T-helper 17 cell (primary cell): ENCODE measurements at places on chromosomes 7 and 10.

- DNase-seq: no peak
- H3K36me3 ChIP-seq: no peaks in the 10 kb centered on the region
- H3K4me3 ChIP-seq: no peak overlapping the region
Observed at GRCh38 chr10:123787566-123787965, 104.0 kb downstream of the CPXM2 start.

- no peak for DNase-seq
- no peak overlapping the region for H3K4me3 ChIP-seq
- peaks cover 23% of the 10 kb centered on the region for H3K4me1 ChIP-seq
- H3K27me3 ChIP-seq: no peaks in the 10 kb centered on the region
- no peak overlapping the region for H3K27ac ChIP-seq
Observed at GRCh38 chr10:132685101-132685891, 100.7 kb downstream of the NKX6-2 start.

GRCh38 chr10:95304976-95305375 is 14.2 kb upstream of the PDLIM1 start:
- DNase-seq: no peak
- H3K27me3 ChIP-seq: peaks cover 15% of the 10 kb centered on the region
- H3K4me3 ChIP-seq: no peak overlapping the region
- H3K4me1 ChIP-seq: no peaks in the 10 kb centered on the region

DNA sequence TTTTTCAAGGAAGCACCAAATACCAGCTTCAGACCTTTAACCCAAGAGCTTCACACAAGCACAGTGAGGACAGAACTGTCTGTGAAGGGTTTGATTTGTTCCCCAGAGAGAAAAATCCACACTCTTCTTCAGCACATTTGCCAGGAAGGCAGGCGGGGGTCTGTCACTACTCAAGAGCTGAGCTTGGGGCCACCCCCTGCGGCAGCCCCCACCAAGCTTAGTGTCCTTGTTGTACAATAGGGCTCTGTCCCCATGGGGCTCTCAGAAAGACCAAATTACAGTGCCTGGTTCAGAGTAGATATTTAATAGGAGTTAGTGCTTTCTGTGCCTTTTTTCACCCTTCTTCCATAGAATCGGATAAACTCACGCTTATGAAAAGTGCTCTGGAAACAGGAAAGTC is 12.4 kb downstream of the ECHDC3 start:
- peaks cover 7% of the 10 kb centered on the region for H3K36me3 ChIP-seq
- peaks cover 4% of the 10 kb centered on the region for H3K4me1 ChIP-seq
- no peak overlapping the region for H3K4me3 ChIP-seq
- no peaks in the 10 kb centered on the region for H3K27me3 ChIP-seq
- no peak for DNase-seq

- no peak for DNase-seq
- H3K36me3 ChIP-seq: no peaks in the 10 kb centered on the region
- peak overlapping the region; percentile 84 for H3K4me3 ChIP-seq
- peak overlapping the region; percentile 100 for H3K27ac ChIP-seq
Observed at GRCh38 chr10:119268428-119268827, 61.1 kb downstream of the GRK5 start.

DNA sequence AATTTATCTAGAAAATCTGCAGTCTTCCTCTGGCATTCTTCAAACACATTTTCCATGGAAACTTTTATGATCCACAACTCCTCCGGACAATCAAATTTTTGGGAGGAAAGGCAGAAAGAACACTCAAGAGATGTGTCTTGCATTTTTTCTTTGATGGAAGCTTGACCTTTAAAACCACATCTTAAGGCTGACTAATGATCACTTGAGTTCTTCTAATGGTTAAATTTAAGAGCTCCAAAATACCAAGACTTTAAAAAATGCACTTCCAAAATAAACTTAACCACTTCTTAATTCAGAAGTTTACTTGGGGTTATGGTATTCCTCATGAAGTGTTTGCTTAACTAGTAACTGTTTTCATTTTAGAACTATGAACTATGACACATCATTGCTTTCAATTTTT is 43.3 kb downstream of the ETV1 start:
- no peak overlapping the region for H3K4me3 ChIP-seq
- no peaks in the 10 kb centered on the region for H3K4me1 ChIP-seq
- DNase-seq: no peak

DNA sequence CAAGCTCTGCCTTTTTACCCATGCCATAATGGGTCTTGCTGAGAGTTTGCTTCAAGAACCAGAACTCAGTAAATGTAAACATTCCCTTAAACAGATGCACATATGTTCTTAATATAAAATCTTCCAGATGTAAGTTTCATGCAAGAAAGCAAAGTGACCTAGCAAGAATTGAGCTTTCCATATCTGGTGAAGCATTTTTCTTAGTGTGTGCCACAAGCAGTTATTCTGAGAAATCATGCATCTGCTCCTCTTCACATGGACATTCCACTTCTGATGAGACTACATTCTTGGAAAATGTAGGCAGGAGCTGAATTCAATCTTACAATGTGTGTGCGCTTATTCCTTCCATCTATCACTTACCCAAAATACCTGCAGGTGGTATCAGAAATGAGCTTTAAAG is 227.8 kb upstream of the LRRTM3 start:
- H3K27ac ChIP-seq: no peak overlapping the region
- H3K27me3 ChIP-seq: no peaks in the 10 kb centered on the region
- no peak for DNase-seq
- H3K4me1 ChIP-seq: no peaks in the 10 kb centered on the region

GRCh38 chr10:119781498-119781897 is 55.6 kb downstream of the INPP5F start:
- H3K27me3 ChIP-seq: no peaks in the 10 kb centered on the region
- no peak overlapping the region for H3K27ac ChIP-seq
- peaks cover 16% of the 10 kb centered on the region for H3K4me1 ChIP-seq
- no peaks in the 10 kb centered on the region for H3K36me3 ChIP-seq
- no peak for DNase-seq

GRCh38 chr10:57993302-57993701 is 274.4 kb downstream of the IPMK start:
- DNase-seq: no peak
- H3K4me1 ChIP-seq: no peaks in the 10 kb centered on the region
- no peaks in the 10 kb centered on the region for H3K27me3 ChIP-seq
- H3K4me3 ChIP-seq: no peak overlapping the region
- no peaks in the 10 kb centered on the region for H3K36me3 ChIP-seq

GRCh38 chr10:133072720-133073390 is 14.9 kb upstream of the ADGRA1 start:
- no peak overlapping the region for H3K27ac ChIP-seq
- no peaks in the 10 kb centered on the region for H3K36me3 ChIP-seq
- peaks cover 2% of the 10 kb centered on the region for H3K4me1 ChIP-seq
- peaks cover 18% of the 10 kb centered on the region for H3K27me3 ChIP-seq
- H3K4me3 ChIP-seq: no peak overlapping the region
- no peak for DNase-seq

DNA sequence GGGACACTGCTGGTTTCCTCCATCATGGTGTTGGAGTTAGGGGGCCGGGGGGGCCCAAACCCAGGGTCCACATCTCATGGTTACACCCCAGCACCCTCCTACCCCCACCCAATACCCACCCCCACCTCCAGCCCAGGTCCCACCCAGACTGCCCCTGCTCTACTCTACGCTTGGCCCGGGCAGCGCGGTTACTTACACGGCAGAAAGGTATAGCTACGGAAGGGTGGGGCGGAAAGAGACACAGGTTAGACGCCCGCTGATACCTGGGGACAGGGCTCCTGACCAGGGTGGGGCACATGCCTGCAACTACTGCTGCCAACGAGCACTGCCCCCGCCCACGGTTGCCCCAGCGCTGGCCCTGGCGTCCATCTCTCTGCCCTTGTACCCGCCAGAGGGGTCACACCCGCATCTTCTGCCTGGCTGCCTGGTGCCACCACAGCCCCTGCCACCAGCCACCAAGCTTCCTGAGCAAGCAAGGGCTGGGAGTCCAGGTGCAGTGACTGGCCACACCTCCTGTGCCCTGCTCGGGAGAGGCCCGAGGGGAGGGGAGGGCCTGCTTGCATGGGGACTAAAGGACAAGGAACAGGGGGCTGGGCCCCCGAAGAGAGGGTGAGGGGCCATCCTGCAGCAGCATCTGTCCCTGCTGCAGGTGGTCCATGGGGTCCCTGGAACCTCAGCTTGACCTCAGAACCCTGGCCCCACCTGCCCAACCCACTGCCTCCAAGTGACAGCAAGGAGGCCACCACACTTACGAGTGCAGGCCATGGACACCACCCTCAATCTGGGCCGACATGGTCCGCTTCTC is 16.1 kb downstream of the IMPDH1 start:
- no peak overlapping the region for H3K4me3 ChIP-seq
- no peaks in the 10 kb centered on the region for H3K36me3 ChIP-seq
- no peaks in the 10 kb centered on the region for H3K4me1 ChIP-seq
- no peak overlapping the region for H3K27ac ChIP-seq
- H3K27me3 ChIP-seq: no peaks in the 10 kb centered on the region

GRCh38 chr10:117934477-117934876 is 112.3 kb downstream of the RAB11FIP2 start:
- H3K27me3 ChIP-seq: peaks cover 8% of the 10 kb centered on the region
- no peak overlapping the region for H3K27ac ChIP-seq
- DNase-seq: no peak
- no peak overlapping the region for H3K4me3 ChIP-seq
- H3K36me3 ChIP-seq: no peaks in the 10 kb centered on the region
- H3K4me1 ChIP-seq: no peaks in the 10 kb centered on the region

- no peak overlapping the region for H3K4me3 ChIP-seq
- H3K4me1 ChIP-seq: peaks cover 5% of the 10 kb centered on the region
- no peak overlapping the region for H3K27ac ChIP-seq
- no peak for DNase-seq
- H3K27me3 ChIP-seq: no peaks in the 10 kb centered on the region
- peaks cover 5% of the 10 kb centered on the region for H3K36me3 ChIP-seq
Observed at GRCh38 chr10:360653-361052, 225.4 kb downstream of the ZMYND11 start.

- DNase-seq: no peak
- H3K4me1 ChIP-seq: peaks cover 36% of the 10 kb centered on the region
- H3K4me3 ChIP-seq: no peak overlapping the region
- H3K27me3 ChIP-seq: peaks cover 17% of the 10 kb centered on the region
- H3K27ac ChIP-seq: no peak overlapping the region
- peaks cover 2% of the 10 kb centered on the region for H3K36me3 ChIP-seq
Observed at GRCh38 chr7:50657912-50658311, 92.7 kb upstream of the DDC start.

GRCh38 chr7:45594745-45595535 is 20.8 kb downstream of the ADCY1 start:
- no peak for DNase-seq
- no peaks in the 10 kb centered on the region for H3K4me1 ChIP-seq
- H3K4me3 ChIP-seq: no peak overlapping the region
- peaks cover 77% of the 10 kb centered on the region for H3K27me3 ChIP-seq
- peaks cover 4% of the 10 kb centered on the region for H3K36me3 ChIP-seq

- peaks cover 15% of the 10 kb centered on the region for H3K4me1 ChIP-seq
- H3K4me3 ChIP-seq: no peak overlapping the region
- no peak overlapping the region for H3K27ac ChIP-seq
- H3K27me3 ChIP-seq: no peaks in the 10 kb centered on the region
- no peak for DNase-seq
- H3K36me3 ChIP-seq: peaks cover 3% of the 10 kb centered on the region
Observed at GRCh38 chr10:60283397-60283796, 106.3 kb downstream of the ANK3 start.

GRCh38 chr10:71746344-71747037 is 26.8 kb downstream of the VSIR start:
- peaks cover 5% of the 10 kb centered on the region for H3K36me3 ChIP-seq
- peak overlapping the region; percentile 94 for H3K4me3 ChIP-seq
- peak overlapping the region; percentile 98 for H3K27ac ChIP-seq
- H3K4me1 ChIP-seq: peaks cover 82% of the 10 kb centered on the region
- DNase-seq: no peak

GRCh38 chr10:130409931-130410330 is 273.7 kb downstream of the GLRX3 start:
- no peak overlapping the region for H3K4me3 ChIP-seq
- no peaks in the 10 kb centered on the region for H3K27me3 ChIP-seq
- H3K36me3 ChIP-seq: no peaks in the 10 kb centered on the region
- no peak overlapping the region for H3K27ac ChIP-seq
- DNase-seq: no peak

GRCh38 chr7:39666562-39666961 is 43.2 kb downstream of the RALA start:
- H3K4me3 ChIP-seq: no peak overlapping the region
- peaks cover 26% of the 10 kb centered on the region for H3K4me1 ChIP-seq
- no peaks in the 10 kb centered on the region for H3K36me3 ChIP-seq
- H3K27me3 ChIP-seq: no peaks in the 10 kb centered on the region
- H3K27ac ChIP-seq: no peak overlapping the region
- no peak for DNase-seq

GRCh38 chr7:135077642-135078041 is 70.2 kb upstream of the TMEM140 start:
- no peaks in the 10 kb centered on the region for H3K36me3 ChIP-seq
- no peaks in the 10 kb centered on the region for H3K27me3 ChIP-seq
- H3K4me3 ChIP-seq: no peak overlapping the region
- H3K27ac ChIP-seq: no peak overlapping the region
- no peaks in the 10 kb centered on the region for H3K4me1 ChIP-seq
- no peak for DNase-seq

DNA sequence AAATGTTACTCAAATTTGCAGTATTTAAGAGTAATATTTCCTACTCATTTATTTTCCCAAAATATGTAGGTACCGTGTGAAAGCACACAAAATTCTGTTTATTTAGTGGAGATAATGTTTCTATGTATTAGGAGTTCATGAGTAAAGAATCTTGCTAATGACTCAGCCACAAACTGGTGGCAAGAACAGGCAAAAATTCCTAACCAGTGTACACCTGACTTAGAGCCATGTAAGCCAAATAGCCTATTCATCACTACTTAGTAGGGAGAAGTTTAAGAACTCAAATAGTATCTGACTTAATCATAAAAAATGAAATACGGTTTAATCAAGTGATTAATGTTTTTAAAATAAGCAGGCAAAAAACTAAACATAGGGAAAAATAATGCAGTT is 169.0 kb downstream of the SRPK2 start:
- H3K27ac ChIP-seq: no peak overlapping the region
- no peak overlapping the region for H3K4me3 ChIP-seq
- H3K36me3 ChIP-seq: peaks cover 2% of the 10 kb centered on the region
- DNase-seq: no peak
- peaks cover 39% of the 10 kb centered on the region for H3K4me1 ChIP-seq

- no peak for DNase-seq
- H3K27ac ChIP-seq: no peak overlapping the region
- peaks cover 31% of the 10 kb centered on the region for H3K4me1 ChIP-seq
- no peaks in the 10 kb centered on the region for H3K27me3 ChIP-seq
- H3K36me3 ChIP-seq: no peaks in the 10 kb centered on the region
Observed at GRCh38 chr10:130112821-130113220, 2.2 kb upstream of the C10orf143 start.

DNA sequence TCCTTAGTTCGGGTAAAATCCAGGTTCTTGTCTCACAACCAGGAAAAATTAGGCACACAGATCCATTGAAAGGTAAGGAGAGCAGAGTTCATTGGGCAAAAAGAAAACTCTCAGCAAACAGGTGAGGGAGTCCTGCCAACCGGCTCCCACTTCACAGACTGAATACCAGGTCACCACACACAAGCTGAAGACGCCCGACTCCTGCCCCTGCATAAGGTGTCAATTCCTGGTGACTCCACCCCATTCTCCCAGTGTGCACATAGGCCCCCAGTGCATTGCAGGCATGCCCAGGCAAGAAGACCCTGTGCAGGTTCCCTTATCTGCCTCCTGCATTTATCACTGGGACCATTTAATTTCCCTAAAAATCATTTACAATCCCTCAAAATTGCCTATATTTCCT is 354.6 kb downstream of the LRRTM3 start:
- H3K4me1 ChIP-seq: no peaks in the 10 kb centered on the region
- DNase-seq: no peak
- no peak overlapping the region for H3K4me3 ChIP-seq
- H3K27me3 ChIP-seq: no peaks in the 10 kb centered on the region
